ENCODE measurements at places on chromosomes 7 and 10.
A peak's percentile ranks its signal among the peaks of the same experiment; 100 is the strongest.

DNA sequence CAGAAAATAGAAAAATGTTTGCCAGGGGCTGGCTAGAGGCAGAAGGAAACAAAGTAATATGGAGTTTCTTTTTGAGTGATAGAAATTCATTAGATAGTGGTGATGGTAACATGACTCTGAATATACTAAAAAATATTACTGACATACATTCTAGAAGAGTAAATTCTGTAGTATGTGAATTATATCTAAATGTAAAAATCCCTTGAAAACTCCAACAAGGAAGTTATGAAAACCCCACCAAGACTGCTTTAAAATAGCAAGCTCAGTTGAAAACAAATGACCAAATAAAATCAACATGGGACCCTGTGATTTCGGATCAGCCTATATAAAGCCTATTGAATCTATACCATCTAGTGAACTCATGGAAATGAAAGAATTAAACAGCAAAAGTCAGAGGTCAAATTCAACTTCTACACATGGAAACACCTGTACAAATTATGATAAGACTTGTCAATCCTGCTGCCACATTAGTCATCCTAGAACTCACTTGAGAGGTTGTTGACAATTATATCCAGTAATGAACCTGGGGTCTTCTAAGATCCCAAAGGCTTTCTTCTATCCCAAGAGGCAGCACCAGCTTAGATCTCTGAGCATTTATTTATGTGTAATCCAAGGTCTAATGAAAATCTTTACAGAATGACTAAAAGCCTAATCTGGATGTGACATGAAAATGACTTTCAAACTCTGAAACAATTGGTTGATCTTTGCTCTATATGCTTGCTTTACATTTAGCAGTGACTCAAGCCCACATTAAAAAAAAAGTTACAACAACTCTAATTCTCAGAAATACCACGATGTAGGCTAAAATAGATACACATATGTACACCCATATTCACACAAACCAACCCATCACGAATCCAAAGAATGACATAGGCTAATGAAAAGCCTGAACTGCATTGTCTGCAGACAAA is 59.3 kb downstream of the OSBPL3 start:
- no peak for DNase-seq

DNA sequence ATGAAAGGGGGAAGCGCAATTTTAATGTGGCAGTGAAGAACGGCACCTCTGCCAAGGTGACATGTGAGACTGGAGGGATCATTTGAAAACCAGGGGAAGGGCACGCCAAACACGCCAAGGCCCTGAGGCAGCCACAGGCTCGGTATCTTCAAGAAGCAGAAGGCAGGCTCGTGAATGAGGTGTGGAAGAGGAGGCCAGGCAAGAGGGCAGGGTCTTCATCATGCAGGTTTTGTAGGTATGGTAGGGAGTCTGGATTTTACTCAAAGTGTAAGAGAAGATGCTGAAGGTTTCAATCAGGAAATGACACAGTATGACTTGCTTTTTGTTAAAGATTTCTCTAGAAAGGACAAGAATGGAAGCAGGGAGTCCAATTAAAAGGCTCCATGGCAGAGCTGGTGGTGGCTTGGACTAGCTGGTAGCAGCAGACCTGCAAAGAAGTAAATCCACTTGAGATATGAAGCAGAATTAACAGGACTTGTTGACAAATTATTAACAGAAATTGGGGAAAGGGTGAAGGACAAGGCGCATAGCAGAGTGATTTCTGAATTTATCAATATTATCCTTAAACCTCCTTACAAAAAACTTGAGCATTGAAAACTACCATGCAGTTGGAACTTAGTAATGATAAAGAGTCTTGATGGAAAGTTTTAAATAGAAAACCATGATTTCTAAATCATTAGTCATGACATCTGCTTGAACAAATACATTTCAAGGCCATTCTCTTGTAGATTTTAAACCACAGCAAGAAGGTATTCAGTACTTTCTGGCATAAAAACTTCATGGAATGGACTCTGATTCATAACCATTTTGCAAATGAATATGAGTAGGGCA is 70.4 kb downstream of the COA1 start:
- DNase-seq = no peak

DNA sequence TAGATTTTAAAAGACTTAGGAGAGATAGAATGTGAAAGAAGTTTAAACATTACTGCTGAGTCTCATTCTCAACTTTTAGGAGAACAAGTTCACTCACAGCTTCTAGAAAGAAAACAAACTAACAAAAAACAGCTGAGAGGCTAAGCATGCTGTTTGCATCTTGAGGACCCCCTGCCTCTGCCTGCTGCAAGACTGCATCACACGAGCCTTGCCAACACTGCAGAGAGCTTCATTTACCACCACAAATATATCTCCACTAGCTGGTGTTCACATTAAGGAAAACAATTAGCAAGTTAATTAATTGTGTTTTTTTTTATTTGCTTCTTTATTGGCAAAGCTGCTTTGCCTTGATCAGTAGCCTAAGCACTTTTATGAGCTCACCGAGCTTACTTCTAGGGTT is 336.6 kb upstream of the KIAA1217 start:
- DNase-seq = no peak

- DNase-seq = no peak
Measured at GRCh38 chr7:114209968-114210367, 204.6 kb upstream of the FOXP2 start.

DNA sequence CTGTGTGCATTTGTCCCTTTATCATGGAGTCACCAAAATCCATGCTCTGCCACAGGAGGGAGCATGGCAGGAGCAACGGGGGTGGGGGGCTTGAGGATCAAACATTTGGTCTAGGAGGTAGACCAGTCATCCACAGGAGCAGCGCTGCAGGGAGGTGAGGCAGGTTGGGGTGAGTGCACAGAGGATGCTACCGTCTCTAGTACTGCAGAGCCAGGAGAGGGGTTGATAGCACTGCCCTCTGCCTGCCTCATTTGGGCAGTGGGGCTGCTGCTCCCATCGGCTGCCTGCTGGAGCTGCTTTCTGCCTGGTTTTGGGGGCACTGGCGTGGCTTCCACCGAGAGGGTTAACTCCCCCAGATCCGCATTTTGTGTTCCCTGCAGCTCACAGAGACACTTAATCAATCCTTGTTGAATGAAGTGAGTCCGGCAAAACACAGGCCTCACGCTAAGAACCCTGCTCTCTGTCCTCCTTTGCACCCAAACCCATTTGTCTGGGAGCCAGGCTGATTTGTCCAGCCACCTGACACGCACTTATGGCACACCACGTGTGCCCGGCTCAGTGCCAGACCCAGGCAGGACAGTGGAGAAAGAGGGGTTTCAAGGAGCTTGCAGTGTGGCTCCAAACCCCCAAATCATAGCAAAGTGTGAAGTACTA is 527.1 kb upstream of the FOXK1 start:
- DNase-seq = no peak

DNA sequence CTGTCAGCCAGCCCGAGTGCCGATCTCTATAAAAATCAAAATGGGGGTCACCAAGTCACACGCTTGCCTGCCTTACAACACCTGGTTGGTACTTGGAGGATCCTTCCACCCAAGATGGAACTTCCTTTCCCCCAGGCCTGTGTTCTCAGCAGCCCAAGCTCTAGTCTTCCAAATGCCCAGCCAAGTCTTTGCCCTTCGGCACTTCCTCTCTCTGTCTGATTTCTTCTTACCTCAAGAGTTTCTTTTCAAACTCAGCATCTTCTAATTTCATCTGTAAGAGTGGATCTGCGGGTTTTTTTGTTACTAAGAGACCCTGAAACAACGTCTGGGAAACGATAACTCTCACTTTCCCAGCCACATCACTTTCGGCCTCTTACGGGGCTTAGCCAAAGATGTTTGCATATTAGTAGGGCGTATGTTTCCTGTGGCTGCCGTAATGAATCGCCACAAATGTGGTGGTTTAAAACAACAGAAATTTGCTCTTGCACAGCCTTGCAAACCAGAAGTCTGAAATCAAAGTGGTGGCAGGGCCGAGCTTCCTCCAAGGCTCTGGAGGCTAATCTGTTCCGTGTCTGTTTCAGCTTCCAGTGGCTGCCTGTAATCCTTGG is 219.9 kb downstream of the TCF7L2 start:
- DNase-seq = no peak

GRCh38 chr7:151631570-151631952 is 111.9 kb upstream of the RHEB start:
- no peak for DNase-seq

DNA sequence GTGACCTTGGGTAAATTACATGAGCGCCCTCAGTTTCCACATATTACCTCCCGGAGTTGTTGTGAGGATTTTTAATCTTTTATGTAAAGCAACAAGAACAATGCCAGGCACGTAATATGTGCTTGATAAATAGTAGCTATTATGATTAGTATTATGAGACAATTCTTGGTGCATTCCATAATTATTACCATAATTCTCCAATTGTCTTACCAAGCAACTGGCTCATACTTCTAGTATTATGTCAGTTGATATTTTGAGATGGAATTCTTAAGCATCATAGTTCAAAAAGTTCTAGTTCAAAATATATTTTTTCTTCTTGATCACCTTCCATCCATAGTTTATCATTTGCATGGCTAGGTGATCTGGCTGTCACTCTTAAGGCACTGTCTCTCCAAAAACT is 259.0 kb downstream of the BBS9 start:
- DNase-seq = no peak

DNA sequence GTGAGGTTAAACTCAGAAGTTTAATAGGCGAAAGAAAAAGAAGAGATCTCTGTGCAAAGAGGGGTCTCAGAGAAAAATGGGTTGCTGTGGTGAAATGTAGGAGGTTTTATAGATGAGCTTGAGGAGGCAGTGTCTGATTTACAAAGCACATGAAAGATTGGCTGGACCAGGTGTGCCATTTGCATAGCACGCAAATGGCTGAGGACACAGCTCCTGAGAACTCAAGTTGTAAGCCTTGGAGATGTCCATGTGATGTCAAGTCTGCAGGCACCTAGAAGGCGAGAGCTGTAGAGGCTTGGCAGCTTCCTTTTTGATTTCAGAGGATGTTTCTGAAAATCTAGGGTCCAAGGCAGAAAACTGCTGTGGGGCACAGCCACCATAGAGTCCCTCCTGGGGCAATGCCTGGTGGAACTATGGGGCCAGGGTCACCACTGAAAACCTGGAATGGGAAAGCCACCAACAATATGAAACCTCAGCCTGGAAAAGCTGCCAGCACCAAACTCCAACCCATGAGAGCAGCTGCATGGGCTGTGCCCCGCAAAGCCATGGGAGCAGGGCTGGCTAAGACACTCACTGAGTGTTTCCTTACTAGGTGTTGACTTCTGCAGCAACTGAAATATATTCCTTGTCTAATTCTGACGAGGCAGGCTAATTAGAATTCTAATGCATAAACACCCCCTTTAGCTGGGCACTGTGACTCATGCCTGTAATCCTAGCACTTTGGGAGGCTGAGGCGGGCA is 96.9 kb upstream of the TNS3 start:
- no peak for DNase-seq

- no peak for DNase-seq
Measured at GRCh38 chr7:105267244-105267643, 121.5 kb downstream of the SRPK2 start.

- DNase-seq = peak; percentile 60
Measured at GRCh38 chr10:12042409-12042796, 206 bp downstream of the UPF2 start.

- no peak for DNase-seq
Measured at GRCh38 chr7:953547-954327, 743 bp downstream of the ADAP1 start.

DNA sequence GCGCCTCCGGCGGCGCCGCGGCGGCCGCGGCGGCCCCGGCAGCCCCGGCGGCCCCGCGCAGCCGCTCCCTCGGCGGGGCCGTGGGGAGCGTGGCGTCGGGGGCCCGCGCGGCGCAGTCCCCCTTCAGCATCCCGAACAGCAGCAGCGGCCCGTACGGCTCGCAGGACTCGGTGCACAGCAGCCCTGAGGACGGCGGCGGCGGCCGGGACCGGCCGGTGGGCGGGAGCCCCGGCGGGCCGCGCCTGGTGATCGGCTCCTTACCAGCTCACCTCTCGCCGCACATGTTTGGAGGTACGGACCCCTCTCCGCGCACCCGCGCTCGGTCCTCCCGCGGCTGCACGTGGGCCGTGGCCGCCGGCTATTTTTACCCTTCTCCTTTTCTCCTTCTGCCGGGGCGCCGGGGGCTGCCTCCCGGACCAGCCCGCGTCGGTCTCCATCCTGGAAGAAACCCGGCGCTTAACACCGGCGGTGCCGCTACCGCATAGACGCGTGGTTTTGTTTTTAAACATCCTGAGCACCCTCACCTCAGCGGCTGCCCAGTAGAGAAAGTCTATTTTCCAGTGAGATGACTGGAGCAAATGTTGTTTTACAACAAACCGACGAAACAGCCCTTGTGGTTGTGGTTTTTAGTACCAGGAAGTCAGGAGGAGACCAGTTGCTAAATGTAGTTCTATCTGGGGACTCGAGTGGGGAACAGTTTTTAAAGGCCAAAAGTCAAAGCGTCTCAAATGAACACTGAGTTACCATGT is 1.3 kb downstream of the ZNRF2 start:
- DNase-seq = peak; percentile 66

DNA sequence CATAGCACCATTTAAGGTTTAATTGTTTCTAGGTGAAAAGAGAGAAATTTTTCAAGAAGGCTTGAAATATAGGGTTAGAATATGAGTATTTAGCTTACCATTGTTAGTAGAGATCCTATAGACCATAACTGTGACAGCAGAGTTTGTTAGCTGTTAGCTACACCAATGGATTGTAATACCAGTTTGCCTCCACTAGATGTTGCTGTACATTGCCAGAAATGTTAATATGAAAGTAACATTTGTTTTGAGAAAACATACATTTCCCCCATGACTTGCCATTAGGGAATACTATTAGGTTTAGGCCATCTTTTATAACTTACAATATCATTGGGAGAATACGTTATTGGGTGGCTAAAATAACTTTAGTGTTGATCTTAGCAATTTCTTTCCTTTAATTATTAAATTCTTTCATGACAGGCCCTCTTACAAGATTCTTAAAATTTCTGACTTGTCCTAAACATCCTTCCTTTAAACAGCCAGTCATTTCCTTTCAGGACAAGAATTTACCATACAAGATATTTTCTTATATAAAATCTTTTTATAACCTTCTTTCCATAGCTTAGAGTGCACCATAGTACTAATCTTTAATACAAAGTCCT is 39.5 kb downstream of the ZNF117 start:
- no peak for DNase-seq

GRCh38 chr7:83366629-83367028 is 203.9 kb upstream of the PCLO start:
- DNase-seq = no peak

DNA sequence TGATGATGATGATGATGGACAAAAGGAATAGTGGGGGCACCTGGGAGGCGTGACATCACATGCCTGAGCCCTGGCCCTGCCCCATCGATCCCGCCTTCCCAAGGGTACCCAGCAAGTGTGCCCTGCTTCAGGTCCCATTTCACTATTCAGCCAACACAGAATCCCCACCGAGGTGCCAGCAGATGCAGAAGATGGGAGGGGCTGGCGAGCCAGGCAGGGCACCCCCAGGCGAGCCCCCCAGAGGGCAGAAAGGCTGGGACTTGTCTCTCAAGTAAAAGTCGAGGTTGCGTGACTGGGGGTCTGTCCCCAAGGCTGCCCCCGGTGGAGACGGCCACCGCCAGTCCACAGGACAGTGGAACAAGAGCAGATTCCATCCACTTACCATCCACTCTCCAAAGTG is 57.5 kb downstream of the INSIG1 start:
- DNase-seq = no peak

Data from activated T-helper 1 cell treated with anti-CD3 and anti-CD28 coated beads, Interleukin-12 subunit alpha, Interleukin-12 subunit beta, Interleukin-2, Interleukin-4 antibody, amounts not matched to agents 30 ng/mL and 10 ng/mL and 1 ng/mL, durations not matched to agents 14 hours and 24 hours and 36 hours (primary cell).